ENCODE measurements at places on chromosomes 6 and 20.

- DNase-seq, result peak; percentile 22
These were observed 107.5 kb downstream of the FAXC start for GRCh38 chr6:99241905-99242534.

- DNase-seq, result no peak
These were observed 56.5 kb downstream of the CD40 start for GRCh38 chr20:46174469-46175126.

DNA sequence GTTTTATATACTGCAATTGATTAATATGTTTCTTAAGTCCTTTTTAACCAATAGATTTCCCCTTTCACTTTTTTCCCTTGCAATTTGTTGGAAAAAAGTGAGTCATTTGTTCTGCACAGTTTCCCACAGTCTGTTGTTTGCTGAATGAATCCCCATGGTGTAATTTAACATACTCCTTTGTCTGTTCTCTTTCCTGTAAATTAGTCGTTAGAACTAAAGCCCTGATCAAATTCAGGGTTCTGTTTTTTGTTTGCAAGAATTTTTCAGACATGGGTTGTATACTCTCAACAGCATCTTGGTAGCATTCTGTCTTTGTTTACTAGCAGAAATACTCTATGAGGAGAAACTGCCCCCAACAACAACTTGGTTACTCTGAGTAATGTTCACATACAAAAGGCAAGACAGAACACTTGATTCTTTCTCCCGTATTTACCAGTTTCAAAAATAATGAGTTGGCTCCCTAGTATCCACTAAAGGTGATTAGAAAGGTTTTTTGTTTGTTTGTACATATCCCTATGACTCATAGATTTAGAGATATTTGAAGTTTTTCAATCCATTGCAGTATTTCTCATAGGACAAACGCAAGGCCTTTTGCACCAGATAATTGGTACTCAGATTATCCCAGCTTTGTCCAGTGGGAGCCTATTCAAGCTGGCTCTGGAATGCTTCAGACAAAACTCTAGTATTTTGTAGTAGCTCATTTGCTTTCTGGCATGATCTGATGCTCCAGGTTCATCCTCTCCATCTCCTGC, 16.5 kb downstream of the BLOC1S5 start:
- no peak for DNase-seq

DNA sequence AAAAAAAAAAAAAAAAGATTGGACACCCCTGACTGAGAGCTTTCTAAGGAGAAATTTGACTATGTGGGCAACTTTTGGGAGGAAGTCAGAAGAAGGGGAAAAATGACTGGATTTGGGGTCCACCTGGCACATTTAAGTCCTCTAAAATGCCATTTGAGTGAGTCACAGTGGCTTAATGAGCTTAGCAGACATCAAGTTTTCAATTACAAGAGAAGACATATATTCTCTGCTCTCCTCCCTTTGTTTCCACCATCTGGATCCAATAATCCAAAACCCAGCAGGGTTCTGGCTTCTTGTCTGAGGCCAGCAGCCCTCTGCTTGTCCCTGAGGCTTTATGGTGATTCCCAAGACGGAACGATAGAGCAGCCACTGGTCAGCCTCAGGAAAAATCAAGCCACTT, 6.9 kb downstream of the PI3 start:
- no peak for DNase-seq

DNA sequence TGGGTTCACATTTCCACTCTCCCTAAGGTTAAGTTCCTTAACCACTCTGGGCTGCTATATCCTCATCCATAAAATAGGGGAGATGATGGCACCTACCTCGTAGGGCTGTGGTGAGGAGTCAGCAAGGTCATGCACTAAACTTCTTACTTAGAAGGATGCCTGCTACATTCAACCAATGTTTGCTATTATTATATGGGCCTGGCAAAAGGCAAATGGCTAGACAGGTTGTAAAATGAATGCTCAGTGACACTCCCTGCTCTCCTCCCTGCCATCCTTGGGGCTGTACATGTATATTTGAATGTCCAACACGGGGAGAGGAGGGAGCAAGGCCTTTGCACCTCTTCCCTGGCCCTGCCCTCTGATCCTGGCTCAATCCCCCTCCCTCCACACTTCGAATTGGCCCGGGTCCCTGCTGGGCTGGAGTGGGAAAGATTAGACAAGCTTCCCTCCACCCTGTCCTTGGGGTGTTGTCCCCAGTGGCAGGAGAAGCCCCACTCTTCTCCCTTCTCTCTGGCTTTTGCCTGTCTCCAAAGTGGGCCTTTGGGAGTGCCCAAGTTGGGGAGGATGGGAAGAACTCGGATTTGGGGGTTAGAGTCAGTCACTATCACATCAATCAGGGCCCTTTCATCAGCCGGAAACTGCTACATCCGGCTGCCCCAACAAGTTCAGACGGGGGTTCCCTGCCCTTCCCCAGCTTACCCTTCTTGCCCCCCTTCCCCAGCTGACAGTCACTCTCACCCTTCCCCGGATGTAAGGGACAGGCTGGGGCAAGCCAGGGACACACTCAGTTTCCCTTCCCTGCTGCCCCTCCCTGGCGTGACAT, 36.3 kb upstream of the VEGFA start:
- DNase-seq, result no peak

GRCh38 chr20:57062696-57063270, 203.7 kb downstream of the BMP7 start:
- no peak for DNase-seq

DNA sequence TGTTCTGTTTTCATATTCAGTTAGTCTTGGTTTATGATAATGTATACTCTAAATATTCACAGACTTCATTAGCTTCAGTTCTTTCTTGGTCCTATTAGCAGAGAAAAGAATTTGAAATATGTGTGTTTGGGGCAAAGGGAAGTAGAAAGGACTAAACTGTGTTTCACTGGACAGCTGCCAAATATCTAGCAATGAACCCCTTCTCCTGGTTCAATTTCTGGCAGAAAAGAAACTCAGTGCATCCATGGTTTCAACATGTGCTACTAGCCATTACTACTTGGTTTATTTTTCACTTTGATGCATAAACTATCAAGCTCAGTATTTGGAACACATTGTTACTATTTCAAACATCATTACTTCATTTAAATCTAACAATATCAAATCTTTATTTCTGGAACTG, 43.6 kb downstream of the FBXL4 start:
- no peak for DNase-seq

DNA sequence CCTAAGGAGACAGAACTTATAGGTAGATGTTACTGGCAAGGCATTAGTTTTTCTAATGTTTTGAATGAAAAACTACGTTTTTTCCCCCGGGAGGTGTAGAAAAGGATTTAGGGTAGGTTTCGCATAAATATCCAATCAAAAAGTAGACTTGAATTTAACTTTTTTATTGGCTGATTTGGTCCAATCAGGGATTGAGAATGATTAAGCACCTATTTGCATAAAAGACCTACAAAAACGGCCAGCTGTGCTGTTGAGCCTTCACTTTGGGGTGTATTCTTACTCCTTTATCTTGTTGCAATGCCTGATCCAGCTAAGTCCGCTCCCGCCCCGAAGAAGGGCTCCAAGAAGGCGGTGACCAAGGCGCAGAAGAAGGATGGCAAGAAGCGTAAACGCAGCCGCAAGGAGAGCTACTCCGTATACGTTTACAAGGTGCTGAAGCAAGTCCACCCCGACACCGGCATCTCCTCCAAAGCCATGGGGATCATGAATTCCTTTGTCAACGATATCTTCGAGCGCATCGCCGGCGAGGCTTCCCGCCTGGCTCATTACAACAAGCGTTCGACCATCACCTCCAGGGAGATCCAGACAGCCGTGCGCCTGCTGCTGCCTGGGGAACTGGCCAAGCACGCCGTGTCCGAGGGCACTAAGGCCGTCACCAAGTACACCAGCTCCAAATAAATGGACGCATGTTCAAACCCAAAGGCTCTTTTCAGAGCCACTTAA, 113.5 kb upstream of the BTN3A2 start:
- peak; percentile 77 for DNase-seq

- no peak for DNase-seq
These were observed 6.6 kb downstream of the TUBB start for GRCh38 chr6:30726506-30727413.

DNA sequence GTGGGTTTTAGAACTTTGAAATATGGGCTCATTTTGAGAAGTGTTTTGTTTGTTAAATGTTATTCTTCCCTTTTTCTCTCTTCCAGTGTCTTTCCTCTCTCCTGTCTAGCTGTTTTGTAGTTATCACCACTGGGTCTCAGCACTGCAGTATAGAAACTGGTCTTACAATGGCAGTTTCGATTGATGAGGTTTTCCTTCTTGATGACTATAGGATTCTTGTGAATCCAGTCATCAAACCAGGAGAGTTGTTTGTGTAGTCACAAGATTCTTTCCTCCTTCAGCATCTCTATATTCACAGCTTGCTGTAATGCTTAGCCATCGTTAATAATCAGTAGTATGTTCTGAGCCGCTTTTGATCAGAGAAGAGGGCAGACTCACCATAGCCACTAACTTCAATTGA, 172.3 kb downstream of the OGFRL1 start:
- peak; percentile 52 for DNase-seq

DNA sequence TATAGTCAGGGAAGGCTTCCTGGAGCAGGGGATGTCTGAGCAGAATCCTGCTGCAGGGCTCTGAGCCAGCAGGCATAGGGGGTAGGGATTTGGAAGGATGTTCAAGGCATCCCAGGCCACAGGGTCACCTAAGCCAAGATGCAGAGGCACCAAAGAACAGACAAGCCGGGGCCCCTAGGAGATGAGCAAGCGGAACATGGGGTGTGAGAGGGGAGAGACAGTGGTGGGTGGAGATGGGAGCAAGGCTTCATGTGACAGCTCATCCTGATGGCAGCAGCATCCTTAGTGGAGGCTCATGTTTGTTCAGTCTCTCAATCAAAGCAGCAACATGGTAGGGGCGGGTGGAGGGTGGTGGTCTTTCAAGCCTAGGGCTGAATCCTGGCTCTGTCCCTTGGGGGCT, 29.8 kb upstream of the TCP11 start:
- no peak for DNase-seq

- DNase-seq, result no peak
These were observed 20.1 kb upstream of the SERINC3 start for GRCh38 chr20:44541992-44542391.

GRCh38 chr6:47922391-47922790, 140.6 kb downstream of the OPN5 start:
- DNase-seq, result no peak

DNA sequence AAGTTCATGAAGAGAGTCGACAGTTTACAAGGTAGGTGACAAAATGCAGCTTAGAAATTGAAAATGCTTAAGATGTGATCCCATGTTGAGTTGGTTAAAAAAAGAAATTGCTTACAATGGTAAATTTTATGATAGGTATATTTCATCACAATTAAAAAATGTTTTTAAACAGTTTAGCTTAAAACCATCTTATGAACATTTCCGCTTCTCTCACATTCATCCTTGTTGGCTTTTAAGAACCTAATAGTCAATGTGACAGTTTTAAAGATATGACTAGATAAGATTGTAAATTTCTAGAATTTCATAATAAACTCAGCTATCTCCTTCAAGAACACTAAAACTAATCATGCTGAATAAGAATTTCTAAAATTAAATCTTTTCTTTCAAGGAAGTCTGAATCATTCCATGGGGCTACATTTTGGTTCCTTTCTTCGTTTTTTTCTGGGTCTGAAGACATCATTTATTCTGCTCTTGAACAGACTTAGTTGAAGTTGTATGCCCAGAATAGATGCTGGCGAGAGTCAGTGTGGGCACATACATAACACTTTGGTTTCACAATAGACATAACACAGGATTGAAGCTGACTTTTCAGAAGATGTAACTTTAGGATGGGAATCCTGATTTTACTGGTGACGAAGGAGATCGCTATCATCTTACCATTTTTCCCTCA, 35.9 kb upstream of the LTV1 start:
- no peak for DNase-seq

DNA sequence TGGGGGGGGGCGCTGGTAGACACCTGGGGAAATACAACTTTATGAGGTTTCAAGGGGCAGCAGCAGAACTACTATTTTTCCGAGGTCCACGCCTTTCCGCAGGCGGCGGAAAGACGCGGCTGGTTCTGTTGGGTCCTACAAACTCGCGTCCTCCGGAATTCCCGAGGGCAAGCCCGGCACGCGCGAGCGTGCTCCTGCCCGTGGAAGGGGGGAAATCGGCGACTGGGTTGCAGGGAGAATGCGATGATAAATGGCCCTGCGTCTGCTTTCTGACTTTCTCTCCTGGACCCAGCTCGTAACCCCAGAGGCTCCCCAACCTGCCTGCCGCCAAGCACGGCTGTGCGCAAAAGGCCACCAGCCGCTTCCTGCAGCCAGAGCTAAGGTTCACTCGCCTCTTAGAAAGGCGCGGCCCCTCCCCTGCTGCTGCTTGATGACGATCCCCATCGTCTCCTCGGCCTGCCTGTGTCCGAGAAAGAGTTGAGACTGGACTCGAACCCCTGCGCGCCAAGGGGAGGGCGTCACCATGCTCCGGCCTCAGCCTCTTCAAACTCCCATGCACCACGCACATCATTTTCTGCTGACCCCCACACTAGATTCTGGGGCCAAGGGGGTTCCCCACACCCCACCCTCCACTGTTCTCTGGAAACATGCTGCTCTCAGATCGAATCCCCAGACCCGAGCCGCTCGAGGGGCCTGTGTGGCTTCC, 6.7 kb downstream of the FOXA2 start:
- no peak for DNase-seq

DNA sequence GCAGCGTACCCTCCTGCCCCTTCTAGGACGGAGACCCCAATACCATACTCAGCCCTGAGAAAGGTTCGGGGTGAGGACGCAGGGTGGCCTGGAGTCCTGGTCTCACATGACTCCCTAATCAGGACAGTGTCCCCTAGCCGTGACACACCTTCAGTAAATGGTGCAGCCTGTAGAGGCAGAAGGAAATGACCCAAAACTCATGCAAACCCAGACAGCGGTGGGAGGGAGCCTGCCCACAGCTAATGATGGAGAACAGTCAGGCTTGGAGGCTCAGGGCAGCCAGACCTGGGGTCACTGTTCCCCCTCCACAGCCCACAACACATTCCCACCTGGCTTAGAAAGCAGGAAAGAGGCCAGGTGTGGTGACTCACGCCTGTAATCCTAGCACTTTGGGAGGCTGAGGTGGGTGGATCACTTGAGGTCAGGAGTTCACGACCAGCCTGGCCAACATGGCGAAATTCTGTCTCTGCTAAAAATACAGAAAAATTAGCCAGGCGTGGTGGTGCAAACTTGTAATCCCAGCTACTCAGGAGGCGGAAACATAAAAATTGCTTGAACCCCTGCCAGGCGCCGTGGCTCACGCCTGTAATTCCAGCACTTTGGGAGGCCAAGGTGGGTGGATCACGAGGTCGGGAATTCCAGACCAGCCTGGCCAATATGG, 8.8 kb upstream of the HMGA1 start:
- no peak for DNase-seq

Data from non-pigmented ciliary epithelial cell (primary cell).